ENCODE measurements at places on chromosomes 3 and 15.

- no peak for DNase-seq
Observed at GRCh38 chr3:128242818-128243601, 89.7 kb downstream of the EEFSEC start.

DNA sequence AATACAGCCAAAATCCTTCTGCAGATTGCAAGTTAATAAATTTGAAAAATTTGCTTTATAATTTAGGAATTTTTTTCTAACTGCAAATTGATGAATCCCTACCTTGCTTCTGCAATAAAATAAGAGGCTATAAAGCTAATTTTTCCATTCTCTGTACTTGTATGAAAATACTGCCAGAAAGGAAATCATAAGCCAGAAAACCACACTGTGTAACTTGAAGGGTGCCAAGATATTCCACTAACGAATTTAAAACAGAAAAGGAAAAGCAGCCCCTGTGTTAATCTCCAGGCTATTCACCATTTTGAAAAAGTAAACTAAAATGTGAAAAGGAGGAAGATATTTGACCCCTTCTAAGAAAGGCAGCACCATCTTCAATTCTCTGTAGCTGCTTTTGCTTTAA lies 557.9 kb upstream of the ZNF385D start:
- DNase-seq = no peak

DNA sequence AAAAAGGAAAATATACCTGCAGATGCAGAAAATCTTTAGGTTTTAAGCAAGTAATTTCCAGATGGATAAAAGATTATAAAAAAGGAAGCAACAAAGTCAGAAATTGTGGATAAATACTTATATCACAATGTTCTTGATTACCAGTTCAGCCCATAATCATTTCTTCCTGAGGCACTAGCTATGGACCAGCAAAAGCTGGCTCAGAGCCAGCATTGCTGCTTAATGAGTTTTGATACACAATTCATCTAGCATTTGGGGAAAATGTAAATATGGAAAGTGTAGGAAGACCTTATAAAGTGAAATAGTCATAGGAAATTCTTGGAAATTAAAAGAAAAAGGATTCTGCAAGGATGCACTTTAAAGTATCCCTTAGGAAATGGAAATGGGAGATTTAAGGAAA lies 168.3 kb upstream of the GBE1 start:
- DNase-seq = no peak

DNA sequence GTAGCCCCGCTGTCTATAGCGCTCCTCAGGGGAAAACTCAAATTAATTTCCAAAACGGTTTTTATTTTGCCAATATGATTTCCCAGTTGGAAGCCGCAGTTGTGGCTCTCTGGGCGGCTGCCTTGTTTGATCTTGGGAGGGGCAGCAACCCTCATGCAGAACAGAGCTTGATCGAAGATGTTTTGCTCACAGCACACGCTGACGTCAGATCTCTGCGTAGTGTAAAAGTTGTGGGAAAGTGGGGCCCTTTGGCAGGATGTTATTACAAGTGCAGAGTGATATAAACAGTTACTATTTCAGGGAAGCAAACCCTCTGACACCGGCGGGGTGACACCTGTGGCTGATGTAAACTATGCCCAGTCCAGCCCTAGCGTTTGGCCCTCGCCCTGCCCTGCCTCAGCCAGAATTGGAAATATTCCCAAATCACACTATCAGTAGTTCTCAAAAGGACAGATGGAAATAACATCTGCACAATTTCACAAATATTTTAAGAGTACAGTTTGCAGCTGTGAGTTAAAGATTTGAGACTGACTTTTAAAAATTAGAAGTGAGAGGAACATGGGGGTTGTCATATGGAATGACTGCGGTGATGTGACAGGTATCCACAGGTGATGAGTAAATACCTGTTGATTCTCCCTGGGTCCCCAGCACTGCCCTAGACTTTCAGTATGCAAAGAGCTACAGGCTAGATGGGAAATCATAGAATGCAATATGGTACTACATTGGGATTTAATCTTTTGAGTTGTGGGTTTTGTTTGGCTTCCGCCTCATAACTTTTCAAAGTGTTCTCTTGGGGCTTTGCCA lies 1.7 kb downstream of the SYNM start:
- no peak for DNase-seq

DNA sequence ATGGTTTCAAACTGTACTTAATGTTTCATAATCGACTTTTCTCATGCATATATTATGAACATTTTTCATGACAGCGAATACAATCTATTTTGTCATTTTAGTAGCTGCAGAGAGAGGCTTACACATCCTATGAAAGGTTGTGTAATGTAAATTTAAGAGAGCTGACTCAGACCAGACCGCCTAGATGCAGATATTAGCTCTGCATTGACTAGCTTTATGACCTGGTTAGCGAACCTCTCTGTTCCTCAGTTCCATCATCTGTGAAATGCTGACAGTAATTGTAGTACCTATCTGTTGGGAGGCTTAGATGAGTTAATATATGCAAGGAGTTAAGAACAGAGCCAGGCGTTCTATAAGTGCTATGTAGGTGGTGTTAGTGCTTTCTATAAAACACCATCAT lies 116.2 kb upstream of the RASGRP1 start:
- no peak for DNase-seq

GRCh38 chr15:51401872-51402517 lies 60.5 kb downstream of the GLDN start:
- DNase-seq = no peak

DNA sequence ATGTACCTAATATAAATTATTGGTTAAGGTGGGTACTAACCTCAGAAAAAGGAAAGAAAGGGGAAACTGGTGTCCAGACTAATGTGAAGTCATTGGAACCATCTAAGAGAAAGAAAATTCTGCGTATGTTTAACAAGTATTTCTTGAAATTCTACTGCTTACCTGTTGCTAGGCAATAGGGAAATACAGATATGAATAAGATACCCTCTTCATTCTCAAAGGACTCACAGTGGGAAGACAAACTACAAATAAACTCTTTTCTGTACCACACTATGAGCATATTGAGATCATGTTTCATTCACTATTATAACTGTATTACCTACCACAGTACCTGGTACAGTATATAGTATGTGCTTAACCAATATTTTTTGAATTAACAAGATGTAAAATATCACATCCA lies 140.5 kb upstream of the MLF1 start:
- DNase-seq = no peak

GRCh38 chr3:160061525-160061924 lies 72.9 kb downstream of the IL12A start:
- DNase-seq = no peak

Data from stimulated activated CD4-positive, alpha-beta T cell treated with anti-CD3 and anti-CD28 coated beads, Interleukin-4, amount 100 ng/mL, for 1 hour (primary cell).